Foreskin fibroblast (primary cell): ENCODE measurements at places on chromosomes 5 and 9.

GRCh38 chr9:115254287-115255180 is 136.6 kb upstream of the TNC start:
- DNase-seq: peak; percentile 29

DNA sequence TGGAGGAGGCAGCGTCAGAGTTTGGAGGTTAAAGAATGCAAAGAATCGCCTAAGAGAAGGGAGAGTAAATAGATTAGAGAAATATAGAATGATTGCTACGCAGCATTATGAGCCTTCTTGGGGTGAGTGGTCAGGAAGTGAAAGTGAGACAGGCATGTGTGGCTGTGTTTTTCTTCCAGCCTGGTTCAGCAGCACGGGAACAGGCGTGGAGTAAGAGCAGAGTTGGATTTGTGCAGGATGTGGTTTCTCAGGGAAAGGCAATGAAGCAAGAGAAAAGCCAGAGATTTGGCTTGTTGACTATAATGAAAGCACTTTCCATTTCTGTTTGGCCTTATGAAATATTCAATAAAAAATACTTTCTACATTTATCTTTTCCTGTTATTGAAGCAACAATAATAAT is 34.3 kb upstream of the FRMD3 start:
- peak; percentile 55 for DNase-seq

- peak; percentile 72 for DNase-seq
These were observed 5.4 kb downstream of the SRFBP1 start for GRCh38 chr5:121967187-121967586.

DNA sequence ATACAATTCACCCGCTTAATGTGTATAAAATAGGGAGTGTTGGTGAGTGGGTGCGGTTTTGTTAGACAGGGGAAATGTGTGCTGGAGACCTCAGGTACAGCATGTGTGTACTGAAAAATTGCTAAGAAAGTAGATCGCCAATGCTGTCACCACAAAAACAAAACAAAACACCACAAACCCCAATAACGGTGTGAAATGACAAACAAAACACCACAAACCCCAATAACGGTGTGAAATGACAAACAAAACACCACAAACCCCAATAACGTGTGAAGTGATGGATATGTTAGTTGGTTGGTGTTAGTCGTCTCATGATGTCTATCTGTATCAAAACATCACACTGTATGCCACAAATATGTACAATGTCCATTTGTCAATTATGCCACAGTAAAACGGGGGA is 14.2 kb upstream of the GFPT2 start:
- DNase-seq: no peak

GRCh38 chr5:139896718-139897117 is 101.1 kb downstream of the PSD2 start:
- DNase-seq: no peak

DNA sequence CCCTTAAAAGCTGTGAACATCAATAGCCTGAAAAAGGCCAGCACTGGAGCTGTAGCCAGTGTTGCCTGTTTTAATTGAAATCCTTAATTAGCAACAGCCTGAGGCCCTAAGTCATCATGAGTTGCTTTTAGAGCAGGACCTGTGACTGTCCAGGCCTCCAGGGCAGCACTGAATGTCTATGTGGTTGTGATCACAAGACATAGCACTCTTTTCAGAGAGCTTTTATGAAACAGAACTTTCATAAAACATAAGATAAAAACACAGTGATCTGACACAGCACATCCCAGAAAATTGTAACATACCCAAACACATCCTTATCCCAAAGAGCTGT is 85.5 kb upstream of the MYO10 start:
- DNase-seq: no peak

DNA sequence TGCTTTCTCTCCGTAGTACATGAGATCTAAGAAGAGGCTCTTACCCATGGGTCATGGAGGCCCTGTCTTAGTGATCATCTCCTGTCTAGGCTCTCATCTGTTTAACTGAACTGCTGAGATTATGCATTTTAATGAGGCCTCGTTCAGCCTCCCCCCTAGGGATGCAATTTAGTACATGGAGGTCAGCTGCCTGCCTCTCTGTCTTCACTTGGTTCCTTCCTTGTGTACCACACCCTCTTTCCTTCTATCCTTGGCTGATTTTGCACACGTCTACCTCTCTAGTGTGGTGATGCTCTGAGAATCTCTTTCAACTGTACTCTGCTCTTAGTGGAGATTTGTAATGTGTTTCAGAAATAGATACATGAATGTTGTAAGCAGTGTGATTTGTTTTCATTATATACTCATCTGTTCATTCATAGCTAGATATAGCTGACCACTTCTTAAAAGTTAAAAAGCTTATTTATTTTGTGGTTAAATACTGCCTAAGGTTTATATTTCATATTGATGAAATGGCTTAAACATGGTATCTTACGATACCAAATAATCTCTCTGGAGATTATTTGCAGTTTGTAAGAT is 3.5 kb upstream of the ACTBL2 start:
- no peak for DNase-seq

GRCh38 chr9:35051069-35051967 is 21.1 kb downstream of the VCP start:
- DNase-seq: peak; percentile 39

DNA sequence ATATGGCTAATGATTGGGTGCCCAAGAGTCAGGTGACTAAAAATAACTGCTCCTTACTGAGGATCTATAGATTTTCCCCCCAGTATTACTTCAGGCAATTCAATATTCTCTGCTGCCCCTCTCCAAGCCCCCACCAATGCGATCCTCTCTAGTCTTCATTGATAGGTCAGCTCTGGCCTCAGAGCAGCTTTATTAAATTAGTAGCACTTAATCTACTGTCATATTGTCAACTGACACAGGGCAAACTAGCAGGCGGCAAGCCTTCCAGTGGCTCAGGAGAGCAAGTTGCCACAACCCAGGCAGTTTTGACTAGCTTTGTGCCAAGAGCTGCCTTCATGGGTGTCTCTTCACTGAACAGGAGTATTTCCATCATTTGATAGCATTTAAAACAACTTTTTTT is 462.9 kb downstream of the BNC2 start:
- no peak for DNase-seq

DNA sequence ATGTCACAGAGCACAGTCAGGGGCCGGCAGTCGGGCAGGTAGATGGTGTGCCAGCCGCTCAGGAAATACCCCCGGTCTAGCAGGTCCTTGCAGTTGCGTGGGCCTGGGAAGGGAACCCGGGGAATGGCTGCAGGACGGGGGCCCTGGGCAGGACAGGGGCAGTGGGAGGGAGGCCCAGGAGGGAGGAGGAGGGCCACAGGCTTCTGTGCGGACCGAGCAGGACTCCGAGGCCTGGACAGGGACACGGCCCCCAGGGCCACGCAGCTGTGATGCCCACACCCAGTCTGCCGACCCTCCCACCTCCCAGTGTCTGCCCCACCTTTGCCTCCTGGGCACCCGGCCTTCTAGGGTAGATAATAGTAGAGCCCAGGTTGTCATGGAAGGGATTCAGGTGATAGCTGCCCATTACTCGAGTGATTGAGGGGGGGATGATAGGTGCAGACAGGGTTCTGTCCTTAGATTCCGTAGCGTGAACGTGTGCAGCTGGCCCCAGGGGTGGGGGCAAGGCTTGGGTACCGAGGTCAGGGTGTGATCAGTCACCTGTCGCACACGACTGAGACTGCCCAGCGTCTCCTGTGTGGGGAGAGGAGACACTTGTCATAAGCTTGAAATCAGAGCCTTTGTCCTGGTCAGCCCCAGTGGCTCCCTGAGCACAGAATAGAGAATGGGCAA is 4.5 kb downstream of the FCN1 start:
- DNase-seq: no peak

- no peak for DNase-seq
These were observed 36.0 kb downstream of the DOCK8 start for GRCh38 chr9:250625-251024.

- DNase-seq: peak; percentile 71
These were observed 92.7 kb downstream of the COL5A1 start for GRCh38 chr9:134734270-134734669.

DNA sequence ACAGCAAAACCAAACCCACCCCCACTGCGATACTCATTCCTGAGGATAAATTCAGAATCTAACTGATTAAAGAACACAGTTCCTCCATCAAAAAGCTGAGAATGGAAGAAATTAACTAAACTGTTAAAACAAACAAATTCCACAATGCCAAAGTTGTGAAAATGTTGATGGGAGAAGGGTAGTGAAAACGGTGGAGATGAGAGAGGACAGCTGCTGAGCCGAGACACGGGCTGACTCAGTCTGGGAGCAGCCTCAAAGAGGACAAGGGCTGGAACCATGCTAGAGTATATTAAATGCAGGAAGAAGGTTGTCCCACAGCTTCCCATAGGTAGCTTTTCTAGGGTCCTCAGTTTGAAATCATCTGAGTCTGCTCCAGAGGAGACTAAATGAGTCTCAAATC is 14.3 kb downstream of the ADAMTS12 start:
- DNase-seq: no peak

GRCh38 chr5:145294331-145294730 is 540.8 kb downstream of the PRELID2 start:
- DNase-seq: peak; percentile 3

DNA sequence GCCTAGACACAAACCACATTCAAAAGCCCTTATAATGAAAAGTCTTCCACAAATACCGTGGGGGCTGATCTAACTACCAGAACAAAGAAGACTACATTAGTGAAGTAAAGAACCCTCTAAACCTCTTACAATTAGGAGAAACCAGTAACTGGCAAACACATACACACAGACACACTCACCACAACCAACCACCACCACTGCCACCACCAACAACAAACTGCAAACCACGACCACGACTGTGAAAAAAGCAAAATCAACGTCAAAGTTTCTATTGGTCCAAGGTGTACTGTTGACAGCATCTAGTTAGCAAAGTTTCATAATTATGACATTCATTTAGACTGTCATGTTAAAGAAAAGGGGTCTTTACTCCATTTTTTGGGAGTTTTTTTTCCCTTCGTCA is 2.7 kb downstream of the CDO1 start:
- DNase-seq: no peak

DNA sequence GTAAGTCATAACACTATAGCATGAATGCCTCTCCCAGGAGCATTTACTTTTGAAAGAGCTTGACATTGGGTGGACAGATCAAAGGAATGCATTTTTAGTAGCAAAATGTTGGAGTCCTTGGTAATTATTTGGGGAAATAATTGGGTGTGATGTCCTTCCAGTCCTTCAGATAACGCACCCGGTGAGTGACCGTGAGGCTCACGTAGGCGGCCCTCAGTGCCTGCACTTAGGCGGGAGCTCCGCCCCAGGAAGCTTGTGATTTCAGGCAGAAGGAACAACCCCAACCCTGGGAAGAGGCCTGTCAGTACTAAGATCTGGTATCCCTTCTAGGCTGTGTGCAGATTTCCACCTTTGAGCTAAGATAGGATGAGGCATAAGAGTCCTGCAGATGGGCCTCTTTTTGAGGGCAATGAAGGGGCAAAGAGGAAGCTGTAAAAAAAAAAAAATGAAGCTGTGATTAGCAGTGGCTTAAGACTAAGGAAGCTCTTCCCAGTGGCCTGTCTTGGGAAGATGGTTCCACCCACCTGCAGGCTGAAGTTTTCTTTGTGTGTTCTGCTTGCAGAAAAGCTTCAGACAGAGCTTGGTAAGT is 14.9 kb downstream of the BTNL9 start:
- no peak for DNase-seq

- no peak for DNase-seq
These were observed 49.2 kb upstream of the FCN1 start for GRCh38 chr9:134966697-134967546.

DNA sequence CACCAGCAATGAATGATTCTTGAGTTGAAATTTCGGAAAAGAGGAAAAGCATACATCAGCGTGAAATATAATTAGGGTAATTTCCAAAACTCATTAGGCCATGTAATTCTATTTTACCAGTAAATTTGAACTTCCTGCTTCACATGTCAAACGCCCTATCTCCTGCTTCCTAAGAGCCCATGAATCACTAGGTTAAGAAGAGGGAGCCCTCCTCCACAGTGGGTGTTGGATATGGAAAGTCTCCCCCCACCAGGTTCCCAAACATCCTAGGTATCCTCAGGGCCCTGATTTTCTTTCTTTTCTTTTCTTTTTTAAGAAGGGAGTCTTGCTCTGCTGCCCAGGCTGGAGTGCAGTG is 115.2 kb downstream of the SUSD1 start:
- no peak for DNase-seq

GRCh38 chr9:108290839-108291585 is 564.8 kb downstream of the ACTL7B start:
- DNase-seq: peak; percentile 93

GRCh38 chr5:116681334-116682013 is 106.9 kb upstream of the SEMA6A start:
- no peak for DNase-seq

- no peak for DNase-seq
These were observed 44.2 kb upstream of the TDRD7 start for GRCh38 chr9:97367729-97368128.

- no peak for DNase-seq
These were observed 86.5 kb upstream of the ATP10B start for GRCh38 chr5:160938532-160938931.

- no peak for DNase-seq
These were observed 24.5 kb upstream of the WDR38 start for GRCh38 chr9:124828489-124829333.

DNA sequence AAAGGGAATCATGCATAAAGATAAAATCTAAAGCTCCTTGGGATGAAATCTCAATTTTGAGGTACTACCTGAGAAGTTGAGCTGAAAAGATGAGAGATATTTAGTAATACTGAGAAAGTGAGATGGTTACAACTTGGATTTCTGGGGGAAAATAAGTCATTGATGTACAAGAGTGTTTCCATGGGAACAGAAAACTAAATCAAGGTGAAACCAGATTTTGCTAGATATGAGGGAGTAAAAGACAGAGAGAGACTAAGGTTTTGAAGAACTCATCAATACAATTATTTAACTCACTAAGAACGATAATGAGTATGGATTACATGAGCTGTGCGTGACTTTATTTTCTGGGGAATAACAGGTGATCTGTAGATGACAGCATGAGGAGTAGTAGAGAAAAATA is 10.2 kb upstream of the ST8SIA4 start:
- no peak for DNase-seq
